ENCODE measurements at places on chromosomes 4 and X.

DNA sequence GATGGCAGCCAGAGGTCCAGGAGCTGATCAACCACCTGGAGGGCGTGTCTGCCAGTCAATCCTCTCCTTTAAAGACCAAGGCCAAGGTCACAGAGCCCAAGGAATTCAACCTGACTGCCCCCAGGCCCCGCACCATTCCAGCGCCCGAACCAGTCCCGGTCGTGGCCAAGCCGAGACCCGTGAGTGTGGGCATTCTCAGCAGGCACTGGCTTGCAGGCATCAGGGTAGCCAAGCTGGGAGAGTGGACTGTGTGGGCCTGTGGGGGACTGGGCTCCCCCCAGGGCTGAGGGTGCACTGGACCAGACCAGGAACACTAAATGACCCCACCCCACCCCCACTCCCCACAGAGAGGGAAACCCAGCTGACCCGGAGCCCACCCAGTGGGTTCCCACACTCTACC lies 23.8 kb upstream of the RNF4 start:
- DNase-seq, result no peak

DNA sequence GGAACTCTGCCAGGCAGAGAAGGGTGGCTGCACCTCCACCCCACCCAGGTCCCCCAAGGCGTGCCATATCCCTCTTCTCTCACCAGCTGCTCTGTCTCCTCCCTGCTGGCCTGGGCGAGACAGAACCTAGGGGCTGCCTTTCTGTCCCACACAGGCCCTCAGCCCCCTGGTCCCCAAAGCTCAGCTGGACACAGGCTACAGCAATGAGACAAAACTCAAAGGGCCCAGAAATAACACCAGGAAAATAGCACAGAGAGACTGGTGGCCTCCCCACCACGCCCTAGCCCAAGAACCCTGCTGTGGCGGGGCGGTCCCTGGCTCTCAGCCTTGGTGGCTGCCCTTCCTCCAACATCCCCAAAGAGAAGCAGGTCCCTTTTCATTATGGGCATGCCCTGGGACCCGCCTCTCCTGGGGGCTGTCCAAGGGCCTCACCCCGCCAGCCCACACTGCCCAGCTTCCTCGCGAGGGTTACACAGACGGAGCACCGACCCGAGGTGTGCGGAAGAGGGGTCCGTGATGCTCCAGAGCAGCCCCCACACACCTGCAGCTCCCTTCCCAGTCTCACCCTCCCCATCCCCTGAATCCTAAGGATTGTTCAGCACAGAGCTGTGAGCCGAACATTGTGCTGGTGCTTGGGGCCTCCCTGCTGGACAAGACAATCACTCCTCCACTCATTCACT lies 67.7 kb upstream of the HMX1 start:
- no peak for DNase-seq

- no peak for DNase-seq
Measured at GRCh38 chr4:24775750-24776149, 19.6 kb upstream of the SOD3 start.

DNA sequence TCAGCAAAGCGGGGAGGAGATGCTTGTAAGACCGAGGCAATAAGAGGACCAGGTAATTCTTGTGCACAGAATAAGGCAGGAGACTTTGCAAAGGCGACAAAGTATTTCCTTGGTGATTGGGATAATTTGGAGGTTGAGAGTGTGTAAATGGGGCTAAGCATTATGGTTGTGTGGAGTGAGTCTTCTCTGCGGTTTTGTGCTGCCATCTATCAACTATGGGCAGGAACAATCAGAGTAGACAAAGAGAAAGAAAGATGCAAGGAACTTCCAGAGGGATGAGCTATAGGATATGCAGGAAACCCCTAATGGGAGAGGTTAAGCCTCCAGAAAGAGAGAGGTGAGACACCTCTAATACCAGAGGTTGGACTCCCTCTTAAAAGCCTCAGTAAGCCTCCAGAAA lies 339.8 kb downstream of the PAPSS1 start:
- DNase-seq, result no peak

DNA sequence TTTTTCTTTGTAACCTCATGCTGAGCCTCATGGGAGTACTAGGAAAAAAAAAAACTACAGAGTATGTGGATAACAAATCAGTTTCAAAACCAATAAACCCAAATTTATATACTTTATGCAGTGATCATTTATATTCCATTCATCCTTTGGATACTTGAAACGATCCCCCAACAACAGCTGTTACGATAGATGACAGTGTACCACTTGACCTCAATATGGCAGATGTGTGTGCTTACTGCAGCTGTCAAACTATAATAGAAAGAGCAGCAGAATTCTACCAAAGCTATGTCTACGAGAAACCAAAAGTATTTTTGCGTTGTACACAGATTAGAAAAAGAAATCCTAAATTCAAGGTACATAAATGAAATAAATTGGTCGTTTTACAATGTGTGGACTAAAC lies 337.8 kb downstream of the PDGFC start:
- DNase-seq, result no peak

- no peak for DNase-seq
Measured at GRCh38 chrX:152637649-152638442, at the start of gene GABRQ. GABRQ (plus strand) TSS chrX:152637895; CDS start chrX:152638203, 308 bp downstream.

Data from skeletal muscle cell (primary cell).